ENCODE measurements at places on chromosomes 12 and 14. TPM values are rescaled to one million over a fixed set of nuclear protein-coding genes. Genes with fewer than 3 reads are reported as not detected.

Gene GAS2L3
- total RNA-seq: 2.4 TPM

DNA sequence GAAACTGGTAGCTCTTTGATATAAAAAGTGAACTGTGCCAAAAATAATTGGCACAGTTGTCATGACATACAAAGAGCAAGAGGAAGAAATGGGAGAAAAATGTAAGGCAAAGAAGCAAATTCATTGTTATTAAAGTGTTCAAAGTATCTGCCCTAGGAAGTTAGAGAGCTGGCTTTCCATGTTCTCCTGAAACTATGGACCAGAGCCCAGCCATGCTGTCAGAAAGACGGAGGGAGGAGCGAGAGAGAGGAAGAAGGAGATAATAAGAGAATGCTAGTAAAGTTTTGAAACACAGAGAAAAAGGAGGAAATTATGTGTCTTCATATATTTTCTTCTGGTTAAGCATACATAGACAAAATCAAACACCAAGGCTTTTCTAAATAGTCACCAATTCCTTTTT lies 78.1 kb upstream of the PELI2 start:
- DNase-seq: no peak

Gene ZNF385A
- total RNA-seq: 10.7 TPM

DNA sequence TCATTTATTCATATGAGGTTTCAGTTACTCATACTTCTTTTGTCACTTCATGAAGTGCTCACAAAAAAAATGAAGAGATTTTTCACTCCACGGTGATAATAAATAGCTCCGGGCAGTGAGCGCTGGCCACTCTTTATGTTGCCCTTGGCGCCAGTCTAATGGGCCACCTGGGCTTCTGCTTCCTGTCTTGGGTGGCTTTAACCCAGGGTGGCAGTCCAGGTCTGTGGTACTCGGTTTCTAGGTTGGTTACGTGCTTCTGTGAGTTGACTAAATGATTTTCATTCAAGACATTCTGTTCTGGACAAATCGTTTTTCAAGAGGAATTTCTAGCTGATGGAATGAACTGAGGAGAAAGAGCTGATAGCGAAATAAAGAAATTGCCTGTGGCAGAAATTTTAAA lies 34.6 kb upstream of the NID2 start:
- DNase-seq: no peak

Gene DNAJC22
- total RNA-seq: 0.16 TPM

Gene PPP1R36
- 0.19 TPM for total RNA-seq

DNA sequence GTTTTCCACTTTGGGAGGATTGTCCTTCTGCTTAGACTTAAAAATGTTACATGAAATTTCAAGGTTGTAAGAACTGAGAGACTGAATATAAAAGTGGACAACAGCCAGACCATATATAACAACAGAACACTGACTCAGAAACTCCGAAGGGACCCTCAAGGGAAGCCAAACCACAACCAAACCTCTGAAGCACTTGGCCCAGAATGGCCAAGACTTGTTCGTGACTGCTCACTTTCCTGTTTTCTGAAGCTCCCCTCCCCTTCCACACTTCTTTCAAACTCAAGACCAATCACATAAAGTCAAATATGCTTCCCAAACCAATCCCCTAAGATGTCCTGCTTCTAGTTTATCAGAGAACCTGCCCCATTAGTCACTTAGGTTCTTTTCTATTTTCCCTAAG lies 13.7 kb downstream of the OR6J1 start:
- no peak for DNase-seq

DNA sequence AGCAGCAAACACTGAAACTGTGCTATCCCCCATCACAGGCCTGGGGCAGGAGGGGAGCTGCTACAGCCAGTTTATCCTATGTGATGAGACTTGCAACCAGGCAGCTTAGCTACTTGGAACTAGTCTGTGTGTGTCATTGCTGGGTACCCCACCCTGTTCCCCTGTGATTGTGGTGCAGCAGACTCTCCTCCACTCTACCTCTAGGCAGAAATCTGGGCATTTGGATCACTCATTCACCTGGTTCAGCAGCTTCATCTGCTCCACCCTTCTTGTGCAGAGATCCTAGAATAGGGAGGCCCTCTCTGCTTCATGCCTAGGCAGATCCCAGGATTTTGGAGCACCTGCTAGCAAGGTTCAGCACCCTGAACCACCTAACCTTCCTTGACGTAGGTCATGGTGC lies 8.8 kb downstream of the TAS2R13 start:
- no peak for DNase-seq

All from Right ventricle myocardium superior (tissue), 1 donor.